ENCODE measurements at places on chromosomes 3 and 15.
A peak's percentile ranks its signal among the peaks of the same experiment; 100 is the strongest.

DNA sequence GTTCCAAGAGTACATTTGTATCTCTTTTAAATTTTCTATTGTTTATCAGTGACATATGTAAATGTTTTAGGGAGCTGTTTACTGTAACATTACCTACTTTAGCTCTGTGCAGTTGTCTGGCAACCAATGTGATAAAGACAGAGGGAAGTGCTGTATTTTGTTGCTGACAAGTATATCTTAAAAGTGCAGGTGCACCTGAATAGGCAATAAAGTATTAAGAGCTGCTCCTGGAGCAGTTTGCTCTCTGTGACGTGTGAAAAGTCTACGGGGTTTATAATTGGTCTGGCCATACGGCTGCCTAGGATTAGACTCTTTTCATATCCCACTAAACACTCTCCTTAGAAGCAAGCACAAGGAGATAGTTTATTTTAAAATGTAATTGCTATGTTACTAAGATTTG, 178.3 kb downstream of the IGF1R start:
- no peak for DNase-seq

DNA sequence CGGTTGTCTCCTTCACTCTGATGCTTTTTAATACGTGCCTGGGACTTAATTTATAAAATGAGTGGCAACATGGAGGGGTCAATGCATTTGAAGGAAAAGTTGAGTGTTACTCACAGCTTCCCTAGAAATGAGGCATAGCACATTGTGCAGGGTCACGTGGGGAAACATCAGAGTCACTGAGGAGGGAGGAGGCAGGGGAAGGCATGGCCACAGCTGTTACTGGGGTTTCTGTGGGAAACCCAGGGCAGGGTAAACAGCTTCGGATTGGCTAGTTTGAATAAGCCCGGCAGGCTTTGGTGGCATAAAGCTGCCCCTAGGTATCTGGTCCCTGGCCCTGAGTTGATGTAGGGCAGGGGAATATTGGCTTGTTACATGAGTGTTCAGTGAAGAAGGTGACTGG, 98.9 kb upstream of the ST8SIA2 start:
- DNase-seq = peak; percentile 31

- DNase-seq = no peak
Observed at GRCh38 chr3:171001957-171002694, 24.4 kb downstream of the SLC2A2 start.

DNA sequence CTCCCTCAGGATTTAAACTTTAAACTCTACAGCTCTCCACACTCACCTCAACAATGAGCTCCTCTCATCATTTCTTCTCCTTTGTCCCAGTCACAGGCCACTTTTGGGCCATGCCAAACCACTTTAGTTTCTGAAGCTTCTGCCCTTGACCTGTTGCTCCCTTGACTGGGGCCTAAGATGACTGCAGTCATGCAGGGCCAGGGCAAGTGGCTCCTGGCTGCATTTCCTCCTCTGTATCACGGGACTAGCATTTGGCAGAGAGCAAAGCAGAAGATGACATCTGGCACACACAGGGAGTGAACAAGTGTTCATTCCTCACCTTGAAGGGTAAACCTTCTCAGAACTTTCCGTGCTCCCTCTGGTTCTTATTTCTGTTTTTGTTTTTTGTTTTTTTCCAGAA, 136.9 kb downstream of the PDE8A start:
- no peak for DNase-seq

DNA sequence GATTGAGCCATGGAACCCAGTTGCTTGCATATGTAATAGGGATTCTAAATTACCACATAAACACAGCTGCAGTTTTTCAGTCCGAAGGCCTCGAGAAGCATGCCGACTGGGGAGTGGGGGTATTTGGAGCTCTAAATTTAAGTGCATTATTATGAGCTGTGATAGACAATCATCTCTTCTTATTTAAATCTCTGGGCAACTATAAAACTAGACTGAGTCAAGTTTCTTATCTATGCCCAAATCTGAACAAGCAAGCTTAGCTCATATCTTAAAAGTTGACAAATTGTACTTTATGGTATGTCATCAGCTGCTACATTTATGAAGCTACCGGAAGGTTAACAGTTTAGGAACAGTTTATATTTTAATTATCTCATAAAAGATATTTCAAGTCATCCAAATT, 19.5 kb upstream of the THRB start:
- DNase-seq = no peak

DNA sequence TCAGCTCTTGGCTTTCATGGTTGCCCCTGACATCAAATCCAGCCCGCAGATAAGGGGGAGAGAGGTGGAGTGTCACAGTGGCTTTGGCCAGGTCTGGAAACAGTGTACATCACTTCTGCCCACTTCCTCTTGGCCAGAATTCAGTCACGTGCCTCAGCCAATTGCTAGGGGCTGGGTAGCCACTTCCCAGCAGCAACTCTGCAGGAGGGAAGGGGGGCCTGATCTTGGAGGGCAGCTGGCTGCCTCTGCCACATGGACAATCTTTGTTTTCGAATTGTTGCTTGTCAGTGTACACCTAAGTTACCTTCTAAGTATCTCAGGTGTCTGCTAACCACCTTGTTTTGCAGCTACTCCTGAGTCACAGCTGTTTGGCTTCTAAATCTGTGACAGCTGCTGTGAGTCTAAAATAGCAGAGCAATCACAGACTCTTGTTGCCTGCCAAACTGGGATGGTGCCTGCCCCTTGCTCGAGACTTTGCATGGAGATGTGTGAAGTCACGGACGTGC, 41.0 kb upstream of the LIMD1 start:
- DNase-seq = no peak

GRCh38 chr3:34851137-34851536, 788.2 kb upstream of the ARPP21 start:
- DNase-seq = no peak

GRCh38 chr3:190339130-190339529, 16.9 kb upstream of the CLDN1 start:
- no peak for DNase-seq
